Activated T-cell treated with anti-CD3 and anti-CD28 coated beads, Interleukin-2, amount 50 U/mL, for 72 hours (primary cell): ENCODE measurements at places on chromosomes 5 and 9.

- DNase-seq: no peak
Observed at GRCh38 chr9:116208417-116209232, 55.0 kb downstream of the PAPPA start.

- DNase-seq: no peak
Observed at GRCh38 chr5:180696116-180696515, 43.7 kb downstream of the OR2Y1 start.

DNA sequence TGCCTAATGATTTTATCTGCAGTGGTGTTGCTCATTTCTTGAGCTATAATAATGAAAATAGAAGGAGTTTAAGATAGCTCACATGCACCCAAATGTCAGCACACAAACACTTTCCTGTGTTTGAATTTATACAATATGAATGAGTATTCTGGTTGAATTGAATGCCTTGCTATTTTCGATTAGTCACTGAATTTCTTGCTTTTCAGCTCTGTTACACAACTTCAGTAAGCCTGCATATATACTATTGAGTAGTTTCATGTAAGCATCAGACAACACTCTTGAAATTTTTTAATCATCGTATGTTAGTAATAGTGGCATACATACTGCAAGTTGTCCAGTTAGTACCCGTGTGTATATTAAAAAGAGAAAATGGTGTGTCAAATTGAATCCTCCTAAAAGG is 281.5 kb upstream of the GRIA1 start:
- DNase-seq: no peak

DNA sequence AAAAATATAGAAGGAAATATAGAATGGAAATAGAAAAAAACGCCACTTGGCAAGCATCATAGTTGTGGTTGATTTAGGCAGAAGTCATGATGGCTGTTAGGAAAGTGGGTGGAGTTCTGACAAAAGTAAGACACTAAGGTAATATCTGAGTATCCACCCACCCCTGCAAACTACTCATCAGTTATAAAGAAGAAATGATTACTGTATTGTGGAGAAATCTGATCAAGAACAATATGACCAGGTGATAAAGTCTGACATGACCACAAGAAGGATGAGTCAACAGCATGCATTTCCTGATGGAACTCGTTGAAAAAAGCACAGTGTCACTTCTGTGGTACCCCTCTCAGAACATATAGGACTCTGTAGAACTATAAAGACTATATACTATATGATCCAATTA is 343.4 kb upstream of the PAPPA start:
- no peak for DNase-seq

GRCh38 chr9:96008502-96009222 is 133.2 kb downstream of the ERCC6L2 start:
- DNase-seq: no peak

- no peak for DNase-seq
Observed at GRCh38 chr5:68435611-68436010, 220.1 kb downstream of the PIK3R1 start.

DNA sequence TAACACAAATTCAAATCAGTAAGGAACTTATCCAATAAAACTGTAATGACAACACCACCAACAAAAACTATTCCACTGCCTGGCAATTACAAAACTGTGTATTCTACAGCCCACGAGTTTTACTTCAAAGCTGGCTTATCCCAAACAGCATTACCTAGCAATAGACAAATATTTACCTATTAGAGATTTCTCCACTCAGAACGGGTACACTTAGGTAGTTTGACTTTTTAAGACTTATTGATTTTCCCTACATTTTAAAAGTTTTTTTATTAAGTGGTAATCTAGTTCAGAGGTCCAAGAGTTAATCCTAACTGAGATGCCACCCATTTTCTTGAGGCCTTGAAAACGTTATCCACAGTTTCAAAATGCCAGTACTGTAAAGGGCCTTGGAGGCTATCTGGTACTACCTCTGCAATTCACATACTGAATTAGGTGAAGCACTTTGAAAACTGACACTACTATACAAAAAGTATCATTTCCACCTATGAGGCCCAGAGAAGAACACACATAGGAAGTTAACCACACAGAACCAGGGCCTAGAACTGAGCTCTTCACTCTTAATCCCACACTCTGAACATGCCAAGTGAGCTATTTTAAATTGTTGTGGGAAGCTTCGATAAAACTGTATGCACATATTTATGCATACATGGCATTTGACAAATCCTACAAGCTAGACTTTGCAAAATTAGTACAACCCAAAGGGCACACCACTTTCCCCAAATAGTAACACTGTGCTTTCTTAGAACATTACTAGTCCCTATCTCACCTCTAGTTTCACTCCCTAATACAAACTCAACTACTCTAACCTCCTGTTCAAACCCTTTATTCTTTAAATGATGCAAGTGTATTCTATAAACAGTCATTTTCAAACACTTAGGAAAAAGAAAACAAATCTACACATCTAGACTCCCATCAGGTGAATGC is 2.1 kb downstream of the NADK2 start:
- DNase-seq: no peak

- DNase-seq: peak; percentile 65
Observed at GRCh38 chr5:59099270-59099994, 516.6 kb downstream of the RAB3C start.

DNA sequence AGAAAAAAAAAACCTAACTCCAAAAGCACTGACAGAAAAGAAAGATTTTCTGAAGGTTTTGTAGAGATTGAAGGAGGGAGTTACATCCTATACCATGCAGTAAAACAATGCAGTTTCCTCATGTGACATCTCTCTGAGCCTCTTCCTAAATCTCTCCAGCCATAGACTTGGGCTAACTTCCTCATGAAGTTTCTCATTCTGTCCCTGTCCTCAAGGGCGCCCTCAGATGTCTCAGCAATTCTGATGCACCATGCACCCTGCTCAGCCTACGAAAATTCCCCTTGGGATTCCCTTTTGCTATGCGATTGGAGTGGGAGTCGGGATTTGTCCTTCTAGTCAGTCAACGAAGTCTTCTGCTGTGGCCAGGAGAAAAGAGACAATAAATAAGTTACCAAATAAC is 68.9 kb downstream of the FAT2 start:
- DNase-seq: no peak

DNA sequence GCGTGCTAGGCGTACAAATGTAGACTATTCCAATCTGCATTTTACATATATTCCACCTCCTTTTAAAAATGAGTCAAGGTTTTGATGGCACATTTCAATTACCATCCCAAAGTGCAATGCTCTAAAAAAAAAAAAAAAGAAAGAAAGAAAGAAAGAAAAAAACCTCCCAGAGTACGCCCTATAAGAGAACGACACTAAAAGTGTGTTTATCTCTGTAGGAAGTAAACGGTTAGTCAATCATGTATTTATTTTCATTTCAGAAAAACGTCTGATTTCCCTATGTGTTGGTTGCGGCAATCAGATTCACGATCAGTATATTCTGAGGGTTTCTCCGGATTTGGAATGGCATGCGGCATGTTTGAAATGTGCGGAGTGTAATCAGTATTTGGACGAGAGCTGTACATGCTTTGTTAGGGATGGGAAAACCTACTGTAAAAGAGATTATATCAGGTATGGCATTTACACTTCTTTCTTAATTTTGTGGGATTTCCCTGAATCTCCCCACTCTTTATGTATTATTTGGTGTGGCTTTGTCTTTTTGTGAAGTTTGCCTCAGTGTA is 1.1 kb downstream of the ISL1 start:
- no peak for DNase-seq

GRCh38 chr5:172694061-172694460 is 53.0 kb downstream of the NEURL1B start:
- DNase-seq: no peak

DNA sequence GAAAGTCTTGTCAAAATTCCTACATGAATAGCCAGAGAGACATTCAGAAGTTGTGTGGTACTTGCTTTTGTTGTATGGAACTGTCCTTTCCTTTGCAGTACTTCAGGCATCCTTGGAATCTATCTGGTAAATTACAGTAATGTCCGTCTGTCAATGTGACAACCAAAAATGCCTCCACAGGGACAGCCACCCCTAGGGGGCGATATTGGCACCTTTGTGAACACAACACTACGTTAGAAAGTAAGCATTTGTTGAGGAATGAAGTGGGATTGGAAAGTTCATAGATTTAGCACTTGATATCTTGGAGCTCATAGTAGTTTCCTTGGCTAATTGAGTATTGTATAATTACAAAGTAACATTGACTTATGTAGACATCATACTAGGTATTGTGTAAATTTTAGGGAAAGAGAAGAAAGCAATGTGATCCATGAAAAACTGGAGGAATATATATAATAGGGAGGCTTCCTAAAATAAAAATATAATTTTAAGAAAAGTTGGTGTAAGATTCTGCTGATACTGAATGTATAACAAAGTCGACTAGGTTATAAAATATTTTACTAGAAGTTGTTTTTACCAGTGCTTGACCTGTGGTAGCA is 32.7 kb downstream of the TMEFF1 start:
- DNase-seq: peak; percentile 74

- no peak for DNase-seq
Observed at GRCh38 chr9:136712690-136713544, 545 bp downstream of the DIPK1B start.

DNA sequence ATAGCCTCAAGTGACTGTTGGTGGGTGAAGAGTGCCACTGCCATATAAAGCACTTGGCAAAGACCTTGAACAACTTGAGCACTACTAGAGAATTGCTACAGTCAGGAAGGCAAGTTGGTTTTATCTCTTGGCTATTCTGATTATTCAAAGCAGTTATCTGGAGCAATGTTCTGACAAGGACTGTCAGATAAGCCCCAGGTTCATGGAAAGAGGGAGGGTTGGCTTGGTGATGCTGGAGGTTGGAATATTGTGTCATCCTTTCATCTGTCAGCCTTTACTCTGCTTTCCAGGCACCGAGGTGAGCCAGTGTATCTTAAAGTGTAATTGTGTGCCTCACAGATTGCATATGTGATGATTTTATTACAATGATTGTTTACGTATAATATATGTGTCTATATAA is 548.4 kb upstream of the ZNF608 start:
- no peak for DNase-seq

DNA sequence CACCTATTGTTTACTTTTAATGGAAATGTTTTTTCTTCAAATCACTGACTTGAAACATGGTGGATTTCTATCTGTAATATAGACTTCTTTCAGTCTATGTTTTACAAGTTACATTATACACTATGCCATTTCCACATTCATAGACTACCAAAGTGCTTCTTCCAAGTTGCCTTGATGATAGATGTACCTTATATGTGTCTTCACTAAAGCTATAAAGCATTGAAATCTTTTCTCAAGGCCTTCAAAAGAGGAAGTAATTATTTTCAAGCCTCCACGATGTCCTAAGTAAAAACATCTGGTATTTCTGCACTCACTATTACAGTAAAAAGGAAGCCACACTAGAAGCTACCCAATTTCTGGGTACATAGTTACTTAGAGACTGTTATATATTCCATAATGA is 113.3 kb downstream of the FGF10 start:
- no peak for DNase-seq

DNA sequence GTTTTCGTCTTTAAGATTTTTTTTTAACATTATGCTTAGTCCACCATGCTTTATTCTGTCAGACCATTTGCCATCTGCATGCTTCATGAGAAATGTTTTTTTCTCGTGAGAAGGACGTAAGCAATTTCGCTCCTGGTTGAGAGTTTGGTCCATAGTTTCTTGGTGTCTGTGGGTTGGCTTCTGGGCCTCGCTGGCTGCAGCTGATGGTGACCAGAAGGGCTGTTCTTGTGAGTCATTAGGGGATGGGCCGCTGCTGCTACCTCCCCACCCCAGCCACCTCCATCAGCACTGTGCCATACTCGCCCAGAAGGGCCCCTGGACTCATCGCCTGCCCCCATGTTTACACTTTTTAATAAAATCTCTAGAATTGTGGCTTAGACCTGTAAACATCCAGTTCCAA is 11.4 kb downstream of the SYK start:
- DNase-seq: no peak

DNA sequence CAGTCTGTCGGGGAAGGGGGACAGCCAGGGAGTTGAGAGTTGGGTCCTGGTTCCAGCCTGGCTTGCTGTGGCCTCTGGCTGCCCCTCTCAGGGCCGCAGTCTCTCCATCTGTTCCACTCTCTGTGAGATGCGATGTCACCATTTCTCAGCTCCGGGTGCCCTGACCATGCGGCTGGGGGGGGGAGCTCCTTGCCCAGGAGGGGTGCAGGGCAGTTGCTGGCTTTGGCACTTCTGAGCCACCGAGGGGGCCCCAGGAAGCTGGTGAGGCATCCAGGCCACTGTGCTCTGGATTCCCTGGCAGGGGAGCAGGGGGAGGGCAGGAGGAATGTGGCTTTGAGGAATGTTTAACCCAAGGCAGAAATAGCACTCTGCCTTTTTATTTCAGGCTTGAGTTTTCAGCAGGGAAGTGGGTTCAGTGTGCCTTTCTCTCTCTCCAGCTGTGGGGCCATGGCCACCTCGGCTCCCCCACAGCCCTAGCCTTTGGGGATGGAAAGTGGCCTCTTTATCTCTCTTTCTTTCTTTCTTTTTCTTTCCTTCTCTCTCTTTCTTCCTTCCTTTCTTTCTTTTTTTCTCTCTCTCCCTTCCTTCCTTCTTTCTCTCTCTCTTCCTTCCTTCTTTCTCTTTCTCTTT is 11.0 kb downstream of the NCS1 start:
- no peak for DNase-seq

DNA sequence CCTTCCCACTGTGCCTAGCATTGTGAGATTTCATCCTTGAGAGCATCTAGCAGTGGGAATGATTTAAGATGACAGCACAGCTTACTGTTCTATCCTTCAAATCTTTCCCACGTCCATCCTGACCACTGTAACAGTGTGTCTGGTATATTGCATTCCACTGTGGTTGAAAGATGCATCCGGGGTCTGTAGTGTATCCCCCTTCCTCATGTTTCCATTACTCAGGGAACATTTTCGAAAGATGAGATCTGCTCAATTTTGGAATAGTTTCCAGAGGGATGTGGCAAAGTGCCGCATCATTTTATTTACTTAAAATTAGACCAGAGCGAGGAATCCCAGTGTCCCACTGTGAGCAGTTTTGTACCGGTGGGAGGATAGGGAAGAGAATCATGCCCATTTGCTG is 407.1 kb upstream of the PAPPA start:
- no peak for DNase-seq

DNA sequence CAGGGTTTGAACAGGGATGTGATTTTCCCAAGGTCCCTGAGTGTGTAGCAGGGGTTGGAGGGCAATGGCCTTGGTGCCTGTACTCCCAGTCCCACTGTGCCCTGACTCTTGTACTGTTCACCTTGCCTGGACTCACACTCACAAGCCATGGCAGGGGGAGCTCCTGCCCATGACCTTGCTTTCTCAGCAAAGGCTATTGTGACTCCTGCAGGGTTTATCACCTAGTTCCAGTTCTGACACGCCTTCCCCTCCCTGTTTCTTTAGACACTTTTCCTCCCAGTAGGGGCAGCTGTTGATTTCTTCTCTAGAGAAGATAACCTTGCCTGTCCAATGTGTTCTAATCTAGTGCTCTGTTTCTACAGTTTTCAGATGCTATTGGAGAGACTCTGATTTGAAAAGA is 139.5 kb downstream of the FSTL4 start:
- DNase-seq: no peak

GRCh38 chr9:16828340-16829281 is 41.9 kb downstream of the BNC2 start:
- DNase-seq: no peak

DNA sequence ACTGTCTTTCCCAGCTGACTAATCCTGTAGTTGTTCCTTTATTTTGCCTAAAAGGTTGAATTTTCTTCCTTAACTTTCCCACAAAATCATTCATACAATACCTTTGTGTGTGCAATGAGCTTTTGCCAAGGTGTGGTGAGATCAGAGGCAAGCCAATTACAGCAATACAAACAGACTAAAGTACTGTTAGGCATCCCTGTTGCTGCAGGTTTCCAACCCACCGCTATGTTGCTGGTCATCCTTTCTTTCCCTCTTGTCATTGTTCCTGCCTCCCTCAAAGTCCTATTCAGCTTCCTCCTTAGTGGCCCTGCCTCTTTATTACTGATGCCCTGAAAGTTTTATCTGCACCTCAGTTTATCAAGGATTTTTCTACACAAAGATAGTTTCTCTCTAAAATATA is 22.1 kb downstream of the ITGA2 start:
- DNase-seq: no peak
